ENCODE measurements at places on chromosomes 7 and 10.

GRCh38 chr7:67413670-67414069 is 417.0 kb downstream of the TYW1 start:
- DNase-seq, result no peak

DNA sequence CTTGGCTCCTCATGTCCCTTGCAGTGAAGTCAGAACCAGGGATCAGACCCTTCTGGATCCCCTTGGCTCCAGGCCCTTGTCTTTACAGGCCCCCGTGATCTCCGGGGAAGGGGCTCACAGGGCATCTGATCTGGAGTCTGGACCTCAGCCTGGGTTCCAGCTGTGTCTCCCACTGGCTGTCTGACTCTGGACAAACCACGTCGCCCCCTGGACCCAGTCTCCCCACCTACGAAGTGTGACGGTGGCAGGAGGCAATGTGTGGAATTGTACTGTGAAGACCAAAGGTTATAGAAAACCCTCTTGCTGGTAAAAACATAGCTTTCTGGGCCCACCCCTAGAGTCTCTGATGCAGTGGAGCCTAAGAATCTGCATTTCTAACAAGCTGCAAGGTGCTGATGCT is 15.5 kb upstream of the C10orf71 start:
- DNase-seq, result no peak

DNA sequence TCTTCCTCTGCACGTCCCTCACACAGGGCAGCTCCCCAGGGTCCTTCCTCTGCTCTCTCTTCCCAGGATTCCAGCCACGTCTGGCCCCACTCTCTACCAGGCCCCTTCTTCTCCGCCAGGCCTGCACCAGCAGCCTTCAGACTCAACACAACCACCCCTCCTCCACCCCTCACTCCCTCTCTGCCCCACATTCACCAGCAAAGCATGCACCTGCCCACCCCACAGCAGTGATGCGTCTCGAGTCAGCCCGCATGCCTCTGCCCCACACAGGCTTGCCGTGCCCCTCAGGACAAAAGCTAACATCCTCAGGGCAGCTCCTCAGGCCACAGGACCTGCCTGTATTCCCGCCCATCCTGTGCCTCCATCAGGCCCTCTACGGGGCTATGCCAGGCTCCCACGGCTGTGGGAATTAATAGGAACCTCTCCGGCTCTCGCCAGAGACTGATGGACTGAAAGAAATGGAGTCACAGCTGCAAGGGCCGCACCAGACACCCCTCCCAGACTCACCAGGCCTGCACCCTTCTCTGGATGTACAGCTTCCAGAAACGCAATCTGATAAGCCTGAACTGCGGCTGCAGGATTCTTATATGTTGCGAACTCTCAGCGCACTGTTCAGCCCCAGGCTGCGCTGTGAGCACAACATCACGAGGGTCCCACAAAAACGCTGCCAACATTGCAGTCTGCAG is 100.1 kb downstream of the CYTH3 start:
- DNase-seq, result no peak

- DNase-seq, result no peak
Measured at GRCh38 chr7:12949060-12949931, 261.9 kb downstream of the ARL4A start.

- no peak for DNase-seq
Measured at GRCh38 chr10:122049076-122049475, 60.1 kb downstream of the TACC2 start.

GRCh38 chr7:29794959-29795629 is 11.2 kb upstream of the WIPF3 start:
- no peak for DNase-seq

DNA sequence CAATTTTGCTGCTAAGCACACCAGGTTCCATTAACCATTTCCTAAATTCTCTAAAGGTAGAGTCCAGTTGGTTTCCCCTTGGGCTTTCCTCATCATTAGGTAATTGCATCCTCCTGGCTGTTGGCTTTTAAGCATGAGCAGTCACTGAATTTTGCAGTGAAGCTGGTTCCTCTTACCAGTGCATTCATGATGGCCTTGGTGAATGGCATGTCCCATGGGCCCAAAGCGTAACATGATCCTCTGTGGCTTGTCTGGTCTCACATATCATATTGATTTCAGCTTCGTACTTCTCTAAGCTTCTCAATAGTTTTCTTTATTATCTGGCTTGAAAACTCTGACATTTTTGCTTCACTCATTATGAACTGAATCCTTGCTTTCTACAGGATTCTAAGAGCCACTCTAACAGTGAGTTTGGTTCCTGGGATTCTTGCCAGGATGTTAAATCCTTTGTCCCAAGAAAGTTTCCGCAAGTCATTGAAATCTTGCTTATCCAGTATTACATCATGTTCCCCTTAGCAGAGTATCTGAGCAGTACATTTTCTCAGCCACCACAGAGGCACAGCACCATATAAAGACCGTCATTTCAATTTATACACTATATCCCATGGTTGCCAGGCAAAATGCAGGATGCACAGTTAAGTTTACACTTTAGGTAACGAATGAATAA is 134.2 kb downstream of the PTN start:
- no peak for DNase-seq

GRCh38 chr10:3263082-3263481 is 90.5 kb upstream of the PITRM1 start:
- DNase-seq, result no peak

DNA sequence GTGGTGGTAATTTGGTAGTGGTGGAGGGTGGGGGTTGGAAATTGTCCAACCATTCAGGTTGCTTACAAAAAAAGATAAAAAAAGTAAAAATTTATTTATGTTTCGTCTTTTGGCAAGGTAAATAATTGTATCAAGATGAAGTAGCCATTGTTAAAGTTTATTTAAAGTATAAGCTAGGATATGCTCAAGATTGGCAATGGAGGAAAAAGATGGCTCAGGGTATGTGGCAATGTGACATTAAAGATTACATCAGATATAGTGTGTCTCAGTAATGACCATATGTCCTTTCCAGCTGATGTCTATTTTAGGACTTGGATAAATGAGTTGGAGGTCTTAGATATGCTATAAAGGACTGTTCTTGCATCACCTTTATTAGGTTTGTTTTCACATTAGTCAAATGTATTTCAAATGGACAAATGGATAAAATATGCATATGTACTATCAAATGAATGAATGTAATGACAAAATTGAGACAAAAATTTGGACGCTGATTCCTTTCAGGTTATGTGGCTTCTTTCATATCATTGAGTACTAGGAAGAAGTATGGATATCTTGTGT is 60.9 kb downstream of the ST7 start:
- DNase-seq, result no peak

DNA sequence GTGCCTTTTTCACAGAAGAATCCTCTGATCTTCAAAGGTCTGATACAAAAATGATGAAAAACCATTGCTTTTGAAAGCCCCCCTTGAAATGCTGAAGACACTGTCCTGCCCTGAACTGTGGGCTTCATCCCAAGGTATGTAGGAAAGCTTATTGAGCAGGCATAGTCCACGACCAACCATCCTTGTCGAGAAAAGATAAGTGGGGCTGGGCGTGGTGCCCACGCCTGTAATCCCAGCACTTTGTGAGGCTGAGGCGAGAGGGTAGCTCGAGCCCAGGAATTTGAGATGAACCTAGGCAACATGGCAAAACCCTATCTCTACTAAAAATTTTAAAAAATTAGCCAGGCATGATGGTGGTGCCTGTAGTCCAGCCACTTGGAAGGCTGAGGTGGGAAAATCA is 25.6 kb downstream of the TACR2 start:
- no peak for DNase-seq

GRCh38 chr10:24886290-24886680 is 66.1 kb downstream of the PRTFDC1 start:
- DNase-seq, result no peak

DNA sequence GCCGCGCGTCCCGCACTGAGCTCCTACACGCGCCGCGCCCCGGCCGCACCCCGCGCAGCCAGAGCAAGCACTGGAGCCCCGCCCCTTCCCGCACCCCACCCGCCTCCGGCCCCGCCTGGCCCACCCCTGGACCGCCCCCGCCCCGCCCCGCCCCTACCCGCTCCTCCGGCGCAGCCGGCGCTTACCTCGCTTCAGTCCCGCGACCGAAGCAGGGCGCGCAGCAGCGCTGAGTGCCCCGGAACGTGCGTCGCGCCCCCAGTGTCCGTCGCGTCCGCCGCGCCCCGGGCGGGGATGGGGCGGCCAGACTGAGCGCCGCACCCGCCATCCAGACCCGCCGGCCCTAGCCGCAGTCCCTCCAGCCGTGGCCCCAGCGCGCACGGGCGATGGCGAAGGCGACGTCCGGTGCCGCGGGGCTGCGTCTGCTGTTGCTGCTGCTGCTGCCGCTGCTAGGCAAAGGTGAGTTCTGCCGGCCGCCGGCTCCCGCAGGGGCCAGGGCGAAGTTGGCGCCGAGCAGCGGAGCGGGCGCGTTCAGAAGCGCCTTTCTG is at the start of gene RET:
Gene RET (plus strand): TSS at position 194 of the 545 bp plus-strand sequence. CDS start 190 bp downstream, at position 384.
- no peak for DNase-seq

DNA sequence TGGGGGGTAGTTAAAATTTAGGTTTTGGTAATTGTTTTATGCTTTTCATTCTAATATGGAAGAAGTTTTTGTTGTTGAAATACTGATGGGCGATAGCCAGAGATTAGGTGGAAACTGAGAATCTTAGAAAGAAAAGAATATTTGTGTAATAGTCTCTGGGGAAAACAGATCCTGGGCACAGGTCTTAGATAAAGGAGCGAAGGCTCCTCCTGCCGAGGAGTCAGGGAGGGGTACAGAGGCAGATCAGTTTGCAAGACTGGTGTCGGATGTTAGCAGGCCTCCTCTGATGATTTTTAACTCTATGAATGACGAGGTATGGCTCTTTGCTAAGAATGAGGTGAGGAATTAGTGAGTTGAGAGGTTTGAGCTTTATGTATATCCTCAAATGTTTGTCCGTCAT is 339.7 kb downstream of the HGF start:
- DNase-seq, result no peak

DNA sequence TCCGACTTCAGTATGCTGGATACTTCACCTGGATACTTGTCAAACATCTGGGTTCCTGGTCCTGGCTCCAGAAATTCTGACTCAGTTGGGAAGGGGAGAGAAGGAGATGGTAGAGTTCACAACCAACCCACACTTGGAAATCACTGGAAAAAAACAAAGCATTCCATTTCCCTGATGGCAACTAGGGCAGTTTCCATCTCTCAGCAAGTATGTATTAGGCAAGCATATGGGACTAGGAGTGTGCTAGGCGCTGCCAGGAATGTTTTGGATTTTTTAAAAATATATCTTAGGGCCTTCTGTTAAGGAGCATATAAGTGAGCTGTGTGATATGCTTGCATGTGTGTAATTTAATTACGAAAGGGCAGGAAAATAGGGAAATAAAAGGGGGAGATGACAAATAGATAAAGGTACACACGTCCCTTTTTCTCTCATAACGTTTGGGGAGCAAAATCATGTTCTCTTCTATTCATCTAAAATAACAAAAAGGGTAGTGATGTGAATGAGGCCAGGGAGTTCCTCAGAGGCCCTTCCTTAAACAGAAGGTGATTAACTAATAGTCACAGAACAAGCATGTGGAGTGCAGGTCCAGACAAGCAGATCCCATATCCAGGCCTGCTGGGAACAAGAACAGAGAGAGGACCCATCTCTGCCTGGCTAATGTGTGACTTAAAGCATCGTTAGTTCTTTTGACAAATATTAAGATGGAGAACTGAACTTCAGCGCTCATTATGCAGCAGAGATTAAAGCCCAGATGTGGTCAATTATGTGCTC is 64.5 kb upstream of the NFE2L3 start:
- no peak for DNase-seq

DNA sequence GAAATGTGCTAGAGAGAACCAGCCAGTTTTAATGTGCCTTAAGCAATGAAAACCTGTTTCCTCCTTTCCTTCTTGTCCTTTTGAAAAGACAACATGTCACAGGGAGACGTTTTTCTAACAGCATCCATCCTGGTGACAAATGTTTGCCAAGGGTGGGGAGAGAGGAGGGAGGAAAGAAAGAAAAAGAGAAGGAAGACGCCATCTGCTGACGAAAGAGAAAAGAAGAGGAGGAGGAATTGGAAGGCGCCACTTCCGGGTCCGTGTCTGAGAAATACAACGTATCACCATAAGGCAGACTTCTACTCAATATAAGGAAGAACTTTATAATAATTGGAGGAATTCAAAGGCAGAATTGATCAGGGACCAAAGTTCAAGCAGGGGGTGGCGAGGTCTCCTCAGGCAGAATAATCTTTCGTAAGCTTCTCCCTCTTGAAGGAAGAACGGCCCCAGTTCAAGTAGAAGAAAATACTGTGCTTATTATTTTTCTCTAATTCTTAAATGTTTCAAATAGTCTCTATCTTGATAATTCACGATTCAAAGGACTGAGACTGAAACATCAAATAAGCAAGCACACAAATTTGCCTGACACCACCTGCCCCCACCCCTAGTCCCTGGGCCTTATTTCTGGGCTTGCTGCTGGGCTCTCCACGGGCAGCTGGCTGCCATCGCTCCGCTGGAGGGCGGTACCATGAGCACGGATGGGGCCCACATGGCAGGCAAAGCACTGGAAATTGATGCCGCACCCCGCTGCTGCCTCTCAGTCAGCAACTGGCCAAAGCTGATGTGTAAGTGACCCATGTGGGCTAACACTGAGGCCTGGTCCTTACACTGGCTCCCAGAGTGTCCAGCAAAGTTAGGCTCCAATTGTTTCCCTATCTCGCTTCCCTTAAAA is 273.7 kb upstream of the KLF14 start:
- DNase-seq, result no peak

GRCh38 chr10:87093632-87094372 is 841 bp downstream of the GLUD1 start:
- DNase-seq, result peak; percentile 30

GRCh38 chr7:75630549-75630948 is 108.2 kb downstream of the HIP1 start:
- no peak for DNase-seq

DNA sequence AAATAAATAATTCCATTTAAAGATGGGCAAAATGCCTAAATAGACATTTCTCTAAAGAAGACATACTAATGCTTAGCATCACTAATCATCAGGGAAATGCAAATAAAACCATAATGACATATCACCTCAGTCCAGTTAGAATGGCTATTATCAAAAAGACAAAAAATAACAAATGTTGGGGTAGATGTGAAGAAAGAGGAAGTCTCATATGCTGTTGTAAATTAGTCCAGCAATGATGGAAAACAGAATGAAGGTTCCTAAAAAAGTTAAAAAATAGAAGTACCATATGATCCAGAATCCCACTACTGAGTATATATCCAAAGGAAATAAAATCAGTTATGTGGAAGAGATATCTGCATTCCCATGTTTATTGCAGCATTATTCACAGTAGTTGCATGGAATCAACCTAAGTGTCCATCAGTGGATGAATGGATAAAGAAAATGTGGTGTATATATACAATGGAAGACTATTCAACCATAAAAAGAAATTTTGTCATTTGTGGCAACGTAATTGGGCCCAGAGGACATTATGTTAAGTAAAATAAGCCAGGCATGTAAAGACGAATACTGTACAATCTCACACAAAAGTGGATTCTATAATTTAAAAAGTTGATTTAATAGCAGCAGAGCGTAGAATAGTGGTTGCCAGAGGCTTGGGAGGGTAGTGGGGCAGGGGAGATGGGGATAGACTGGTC is 52.0 kb downstream of the TCAF1 start:
- no peak for DNase-seq

GRCh38 chr10:61941202-61941681 is 39.7 kb downstream of the ARID5B start:
- DNase-seq, result no peak

Measured in stimulated activated CD4-positive, alpha-beta T cell treated with anti-CD3 and anti-CD28 coated beads, Interleukin-15, amount 100 ng/mL, for 1 hour (primary cell).